ENCODE measurements at places on chromosomes 11 and 22. TPM values are rescaled to one million over a fixed set of nuclear protein-coding genes. Genes with fewer than 3 reads are reported as not detected.

- no peak overlapping the region for H3K27ac ChIP-seq
- no peaks in the 10 kb centered on the region for H3K27me3 ChIP-seq
- DNase-seq = no peak
These were observed 34.7 kb downstream of the NUP50 start for GRCh38 chr22:45198463-45198795.

Gene SAMM50
- 47.3 TPM for total RNA-seq

Gene SPON1
- total RNA-seq = 111 TPM

DNA sequence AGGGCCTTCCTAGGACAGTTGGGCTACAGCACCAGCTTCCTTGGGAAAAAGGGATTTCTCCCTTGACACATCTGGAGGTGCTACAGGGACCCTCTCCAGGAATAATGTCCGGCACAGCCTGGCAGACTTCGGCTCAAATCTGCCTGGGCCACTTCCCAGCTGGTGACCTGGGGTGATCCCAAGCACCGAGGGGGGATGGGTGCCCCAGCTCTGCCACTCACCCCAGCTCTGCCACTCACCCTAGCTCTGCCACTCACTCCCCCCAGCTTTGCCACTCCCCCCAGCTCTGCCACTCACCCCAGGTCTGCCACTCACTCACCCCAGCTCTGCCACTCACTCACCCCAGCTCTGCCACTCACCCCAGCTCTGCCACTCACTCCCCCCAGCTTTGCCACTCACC, 9.9 kb downstream of the OSBPL5 start:
- no peak overlapping the region for H3K27ac ChIP-seq
- H3K36me3 ChIP-seq = no peaks in the 10 kb centered on the region
- no peak overlapping the region for H3K4me3 ChIP-seq

DNA sequence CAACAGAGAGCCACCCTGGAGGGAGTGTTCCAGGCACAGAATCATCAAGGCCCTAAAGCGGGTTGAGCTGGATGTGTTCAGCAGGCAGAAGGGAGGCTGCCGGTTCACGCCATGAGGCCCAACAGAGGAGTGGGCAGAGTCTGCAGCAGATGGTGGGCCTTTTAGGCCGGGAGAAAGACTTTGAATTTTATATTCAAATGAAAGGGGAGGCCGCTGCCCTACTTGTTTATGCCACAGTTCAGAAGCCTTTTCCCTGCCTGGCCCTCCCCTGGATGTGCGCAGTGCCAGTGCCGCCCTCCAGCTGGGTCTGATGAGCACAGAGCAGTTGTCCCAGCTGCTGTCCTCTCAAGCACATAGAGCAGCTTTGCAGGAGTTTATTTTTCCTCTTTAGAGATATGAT, 46.9 kb upstream of the TTC12 start:
- no peak for DNase-seq
- H3K4me3 ChIP-seq = no peak overlapping the region
- no peaks in the 10 kb centered on the region for H3K36me3 ChIP-seq
- H3K27me3 ChIP-seq = no peaks in the 10 kb centered on the region
